ENCODE measurements at places on chromosomes 7 and 10.

GRCh38 chr7:46203926-46204325, 282.9 kb upstream of the IGFBP3 start:
- no peak for DNase-seq

GRCh38 chr7:23299770-23300300, 696 bp downstream of the MALSU1 start:
- peak; percentile 52 for DNase-seq

DNA sequence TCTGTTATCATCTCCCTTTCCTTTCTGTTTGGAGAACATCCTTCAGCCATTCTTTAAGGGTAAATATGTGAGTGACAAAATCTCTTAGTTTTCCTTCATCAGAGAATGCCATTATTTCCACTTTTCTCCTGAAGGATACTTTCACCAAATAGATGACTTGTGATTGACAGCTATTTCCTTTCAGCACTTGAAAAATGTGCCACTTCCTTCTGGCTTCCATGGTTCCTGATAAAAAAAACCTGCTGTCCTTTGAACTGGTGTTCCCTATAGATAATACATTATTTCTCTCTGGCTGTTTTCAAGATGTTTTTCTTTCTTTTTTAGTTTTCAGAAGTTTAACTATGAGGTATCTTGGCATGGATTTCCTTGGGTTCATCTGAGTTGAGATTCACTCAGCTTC, 79.7 kb downstream of the TBXAS1 start:
- DNase-seq: no peak

DNA sequence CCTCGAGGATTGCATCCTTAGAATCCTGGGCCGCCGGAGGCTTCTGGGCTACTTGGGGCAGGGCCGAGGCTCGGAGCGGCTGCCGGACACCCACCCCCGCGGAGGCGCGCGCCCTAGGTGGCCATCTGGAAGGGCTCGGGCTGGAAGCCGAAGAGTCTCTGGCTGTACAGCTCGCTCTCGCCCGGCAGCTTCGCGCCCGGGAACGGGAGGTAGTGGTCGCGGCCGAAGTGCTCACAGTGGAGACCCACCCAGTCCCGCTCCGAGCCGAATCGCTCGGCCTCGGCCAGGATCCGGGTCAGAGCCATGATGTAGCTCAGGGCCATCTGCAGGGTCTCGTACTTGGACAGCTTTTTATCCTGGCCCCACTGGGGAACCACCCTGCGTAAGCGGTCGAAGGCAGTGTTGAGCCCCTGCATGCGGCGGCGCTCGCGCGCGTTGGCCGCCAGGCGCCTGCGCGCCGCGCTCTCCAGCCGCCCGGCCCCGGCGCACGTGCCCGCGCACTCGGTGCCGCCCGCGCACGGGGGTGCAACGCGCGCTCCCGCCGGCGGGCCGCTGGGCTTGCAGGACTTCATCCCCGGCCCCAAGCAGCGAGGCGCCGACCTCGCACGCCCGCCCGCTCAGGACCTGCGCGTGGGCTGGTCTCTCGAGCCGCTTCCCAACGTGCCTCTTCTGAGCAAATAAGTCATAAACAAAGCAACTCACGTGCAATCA, 652 bp downstream of the ATOH7 start:
- peak; percentile 87 for DNase-seq

- peak; percentile 8 for DNase-seq
Measured at GRCh38 chr7:108805808-108806397, 236.2 kb downstream of the DNAJB9 start.
